Thoracic aorta (tissue), 2 donors: ENCODE measurements at places on chromosomes 3 and 15. TPM values are rescaled to one million over a fixed set of nuclear protein-coding genes. Genes with fewer than 3 reads are reported as not detected.

- no peak for DNase-seq
- H3K4me3 ChIP-seq, result no peak overlapping the region
- no peak overlapping the region for H3K27ac ChIP-seq
- no peaks in the 10 kb centered on the region for H3K36me3 ChIP-seq
Measured at GRCh38 chr15:27869697-27870281, 229.3 kb downstream of the OCA2 start.

- no peak overlapping the region for H3K27ac ChIP-seq
- H3K4me3 ChIP-seq, result no peak overlapping the region
- H3K4me1 ChIP-seq, result no peaks in the 10 kb centered on the region
- no peaks in the 10 kb centered on the region for H3K27me3 ChIP-seq
- no peak for DNase-seq
Measured at GRCh38 chr3:168414149-168414548, 318.4 kb upstream of the GOLIM4 start.

Gene CLDN1
- total RNA-seq, result 2.0 TPM

DNA sequence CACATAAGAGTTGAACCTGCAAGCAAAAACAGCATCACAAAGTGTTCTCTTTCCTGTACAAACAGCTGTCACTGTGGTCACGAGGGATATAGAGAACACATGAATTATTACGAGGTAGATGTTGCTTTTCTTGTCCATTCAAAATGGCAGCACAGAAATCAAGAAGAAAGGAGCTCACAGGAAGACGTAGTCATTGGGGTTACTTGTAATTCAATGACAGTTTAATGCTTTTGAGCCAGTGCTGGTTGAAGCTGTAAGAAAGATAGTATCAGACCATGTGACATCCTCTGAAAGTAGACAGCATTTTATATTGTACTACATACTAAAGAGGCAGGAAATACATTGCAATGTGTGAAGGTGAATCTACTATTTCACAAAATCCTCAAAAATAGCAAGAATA is 140.4 kb downstream of the ABI3BP start:
- no peaks in the 10 kb centered on the region for H3K27me3 ChIP-seq
- H3K4me1 ChIP-seq, result peaks cover 16% of the 10 kb centered on the region
- no peak overlapping the region for H3K4me3 ChIP-seq
- DNase-seq, result no peak
- H3K27ac ChIP-seq, result no peak overlapping the region

DNA sequence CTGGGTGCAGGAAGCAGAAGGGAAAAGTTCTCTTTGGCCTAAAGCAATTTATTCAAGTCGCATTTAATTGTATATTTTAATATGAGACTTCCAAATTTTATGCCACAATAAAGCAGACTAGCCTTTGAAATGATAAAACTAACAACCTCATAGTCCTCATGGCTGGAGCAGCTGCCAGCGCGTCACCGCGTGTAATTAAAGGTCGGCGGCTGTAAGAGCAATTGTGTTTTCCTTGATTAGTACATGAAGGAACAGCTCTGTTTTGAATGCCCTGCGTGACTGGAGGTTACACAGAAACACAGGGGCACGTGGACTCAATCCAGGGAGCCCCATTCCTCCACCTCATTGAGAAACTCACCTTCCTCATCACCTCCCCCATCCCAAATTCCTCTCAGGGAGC is 10.1 kb upstream of the LRRC15 start:
- no peaks in the 10 kb centered on the region for H3K4me1 ChIP-seq
- no peak overlapping the region for H3K27ac ChIP-seq
- H3K36me3 ChIP-seq, result no peaks in the 10 kb centered on the region
- H3K27me3 ChIP-seq, result no peaks in the 10 kb centered on the region
